Spleen (tissue), 13 donors: ENCODE measurements at places on chromosomes 2 and 18. TPM values are rescaled to one million over a fixed set of nuclear protein-coding genes. Genes with fewer than 3 reads are reported as not detected.

Gene CD8A
- total RNA-seq, result 169 TPM

- H3K4me1 ChIP-seq, result no peaks in the 10 kb centered on the region
- no peak overlapping the region for H3K27ac ChIP-seq
- no peaks in the 10 kb centered on the region for H3K27me3 ChIP-seq
- DNase-seq, result no peak
These were observed 131.3 kb downstream of the PRPF40A start for GRCh38 chr2:152585830-152586484.

Gene IL1R2
- total RNA-seq, result 517 TPM

DNA sequence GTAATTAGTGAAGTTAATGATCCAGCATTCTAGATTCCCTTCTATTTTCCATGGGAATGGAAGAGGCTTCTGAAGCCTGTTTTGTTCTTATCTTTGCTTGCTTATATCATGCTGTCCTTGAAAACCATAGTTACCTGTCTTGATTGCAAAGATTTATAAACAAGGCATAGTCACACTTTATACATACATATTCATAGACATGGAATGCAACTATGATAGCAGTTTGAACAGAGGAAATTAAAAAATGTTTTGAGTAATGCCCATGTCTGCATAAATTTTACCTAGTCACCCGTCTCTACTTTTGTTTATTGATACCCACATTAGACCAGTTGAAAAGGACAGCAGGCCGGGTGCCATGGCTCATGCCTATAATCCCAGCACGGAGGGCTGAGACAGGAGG is 289.0 kb downstream of the PTPRM start:
- no peak overlapping the region for H3K4me3 ChIP-seq
- H3K4me1 ChIP-seq, result no peaks in the 10 kb centered on the region
- no peaks in the 10 kb centered on the region for H3K36me3 ChIP-seq
- no peak for DNase-seq
- H3K27ac ChIP-seq, result no peak overlapping the region
- H3K27me3 ChIP-seq, result no peaks in the 10 kb centered on the region

- no peaks in the 10 kb centered on the region for H3K27me3 ChIP-seq
- H3K4me3 ChIP-seq, result no peak overlapping the region
- peaks cover 18% of the 10 kb centered on the region for H3K4me1 ChIP-seq
- H3K36me3 ChIP-seq, result no peaks in the 10 kb centered on the region
- peak overlapping the region; percentile 79 for H3K27ac ChIP-seq
These were observed 26.9 kb upstream of the SLC66A3 start for GRCh38 chr2:11128243-11128951.

GRCh38 chr2:62440281-62440946 is 65.6 kb downstream of the TMEM17 start:
- H3K36me3 ChIP-seq, result no peaks in the 10 kb centered on the region
- no peaks in the 10 kb centered on the region for H3K27me3 ChIP-seq
- DNase-seq, result no peak
- H3K4me3 ChIP-seq, result no peak overlapping the region
- no peak overlapping the region for H3K27ac ChIP-seq
- H3K4me1 ChIP-seq, result no peaks in the 10 kb centered on the region

DNA sequence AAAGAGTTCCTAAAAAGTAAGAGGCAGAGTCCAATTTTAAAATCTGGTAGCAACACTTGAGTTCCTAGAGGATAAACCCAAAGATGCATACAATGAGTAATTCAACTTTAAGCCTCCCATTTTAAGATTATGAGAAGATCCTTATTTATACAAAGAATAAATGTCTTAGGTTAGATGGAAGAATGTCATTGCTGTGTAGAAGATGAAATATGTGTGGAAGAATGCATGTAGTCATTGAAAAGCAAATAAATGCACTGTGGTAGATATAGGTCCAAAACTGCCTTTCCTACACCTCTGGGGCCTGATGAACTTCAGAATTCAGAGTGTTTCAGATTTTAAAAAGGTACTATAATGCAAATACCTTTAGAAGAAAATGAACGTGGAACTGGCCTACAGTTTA is 58.7 kb upstream of the LRP1B start:
- no peak for DNase-seq
- H3K4me1 ChIP-seq, result no peaks in the 10 kb centered on the region
- no peaks in the 10 kb centered on the region for H3K36me3 ChIP-seq
- H3K27me3 ChIP-seq, result no peaks in the 10 kb centered on the region

DNA sequence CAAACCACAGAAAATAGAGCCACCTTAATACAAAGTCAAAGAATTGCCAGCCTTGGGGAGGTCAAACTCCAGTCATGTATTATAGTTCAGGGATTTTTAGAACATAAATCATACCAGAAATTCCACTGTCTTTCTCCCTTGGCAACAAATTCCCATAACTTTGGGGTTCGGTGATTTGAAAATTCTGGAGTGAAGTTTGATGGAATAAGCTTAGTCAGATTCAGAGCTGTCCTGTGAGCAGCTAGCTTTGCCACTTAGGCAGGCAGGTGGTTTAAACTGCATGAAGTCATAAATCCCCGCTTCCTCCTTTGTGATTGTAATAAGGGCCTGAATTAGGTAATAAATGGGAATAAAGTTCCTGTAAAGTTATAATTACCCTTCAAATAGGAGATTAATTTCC is 457.0 kb upstream of the HNMT start:
- no peaks in the 10 kb centered on the region for H3K4me1 ChIP-seq
- no peak for DNase-seq
- no peaks in the 10 kb centered on the region for H3K27me3 ChIP-seq
- H3K36me3 ChIP-seq, result no peaks in the 10 kb centered on the region
- no peak overlapping the region for H3K27ac ChIP-seq

Gene CENPA
- total RNA-seq, result 4.4 TPM

DNA sequence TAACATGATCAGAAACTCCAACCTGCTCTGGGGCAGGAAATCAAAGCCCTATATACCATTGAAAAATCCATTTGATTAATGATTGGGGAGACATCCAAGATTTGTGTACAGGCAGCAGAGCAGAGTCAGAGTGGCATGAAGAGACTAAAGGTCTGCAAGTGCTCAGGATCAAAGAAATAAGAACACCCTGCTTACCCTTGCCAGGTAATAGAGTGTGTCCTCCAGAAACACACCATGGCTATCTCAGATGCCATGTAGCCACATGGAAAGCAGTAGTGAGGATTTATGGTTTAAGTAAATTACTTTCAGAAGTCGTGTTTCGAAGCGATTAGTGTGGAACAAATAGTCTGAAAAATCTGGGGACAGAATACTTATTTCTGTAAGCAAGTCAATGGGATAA is 592.9 kb downstream of the SUCLG1 start:
- no peak overlapping the region for H3K4me3 ChIP-seq
- no peaks in the 10 kb centered on the region for H3K27me3 ChIP-seq

GRCh38 chr2:15159751-15160177 is 401.4 kb downstream of the NBAS start:
- H3K27ac ChIP-seq, result no peak overlapping the region
- H3K27me3 ChIP-seq, result no peaks in the 10 kb centered on the region
- no peak for DNase-seq
- H3K4me1 ChIP-seq, result no peaks in the 10 kb centered on the region

DNA sequence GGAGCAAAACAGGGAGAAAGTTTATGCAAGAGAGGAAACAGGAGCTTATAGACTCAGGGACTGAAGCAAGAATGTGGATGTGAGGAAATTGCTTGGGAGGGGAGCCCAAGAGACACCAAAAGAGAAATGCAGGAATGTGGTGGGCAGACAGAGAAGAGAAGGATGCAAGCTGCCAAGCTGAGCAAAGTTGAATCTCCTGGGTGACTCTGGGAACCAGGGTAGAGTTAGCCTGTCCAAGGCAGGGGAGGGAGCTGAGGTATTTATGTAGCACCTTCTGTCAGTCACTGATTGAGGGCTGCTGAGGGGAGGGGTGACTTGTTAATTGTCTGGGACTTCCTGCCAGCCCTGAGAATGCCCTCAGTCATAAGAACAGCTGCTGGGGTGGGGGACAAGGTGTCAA is 464.3 kb downstream of the NBAS start:
- H3K4me1 ChIP-seq, result no peaks in the 10 kb centered on the region
- no peaks in the 10 kb centered on the region for H3K27me3 ChIP-seq
- no peak for DNase-seq

GRCh38 chr2:42979416-42979869 is 187.1 kb upstream of the HAAO start:
- peaks cover 12% of the 10 kb centered on the region for H3K4me1 ChIP-seq
- no peaks in the 10 kb centered on the region for H3K36me3 ChIP-seq
- peak; percentile 33 for DNase-seq
- no peaks in the 10 kb centered on the region for H3K27me3 ChIP-seq

GRCh38 chr2:221601376-221601775 is 29.3 kb upstream of the EPHA4 start:
- DNase-seq, result no peak
- no peak overlapping the region for H3K4me3 ChIP-seq
- no peaks in the 10 kb centered on the region for H3K27me3 ChIP-seq
- H3K36me3 ChIP-seq, result no peaks in the 10 kb centered on the region
- no peaks in the 10 kb centered on the region for H3K4me1 ChIP-seq

Gene FAM237A
- not detected for total RNA-seq

DNA sequence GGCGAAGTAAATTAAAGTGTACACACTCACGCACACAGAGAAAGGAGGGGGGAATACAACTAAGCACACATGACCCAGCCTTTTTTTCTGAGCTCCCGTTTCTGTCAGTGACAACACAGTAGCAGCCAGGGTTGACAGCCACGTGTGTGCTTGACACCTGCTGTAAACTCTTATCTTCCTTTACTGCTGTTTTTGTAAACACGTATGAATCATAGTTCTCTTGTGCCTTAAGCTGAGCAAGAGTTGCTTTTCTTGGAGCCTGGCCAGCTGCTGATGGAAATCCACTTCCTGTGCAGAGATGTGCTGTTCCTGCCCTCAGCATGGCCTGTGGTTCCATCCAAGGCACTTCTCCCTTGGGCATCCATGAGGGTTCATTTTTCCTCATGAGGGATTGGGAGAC is 561.9 kb downstream of the GALR1 start:
- no peaks in the 10 kb centered on the region for H3K36me3 ChIP-seq
- H3K4me1 ChIP-seq, result no peaks in the 10 kb centered on the region
- no peak overlapping the region for H3K27ac ChIP-seq
- H3K27me3 ChIP-seq, result no peaks in the 10 kb centered on the region
- DNase-seq, result no peak
- H3K4me3 ChIP-seq, result no peak overlapping the region

Gene SKOR2
- total RNA-seq, result not detected

Gene ANKRD30BL
- total RNA-seq, result not detected

Gene NTSR2
- total RNA-seq, result not detected

Gene SLC4A5
- total RNA-seq, result 2.4 TPM

Gene KRTCAP3
- 3.4 TPM for total RNA-seq

- H3K4me1 ChIP-seq, result no peaks in the 10 kb centered on the region
- no peak for DNase-seq
- H3K36me3 ChIP-seq, result no peaks in the 10 kb centered on the region
- H3K27me3 ChIP-seq, result no peaks in the 10 kb centered on the region
- no peak overlapping the region for H3K27ac ChIP-seq
- no peak overlapping the region for H3K4me3 ChIP-seq
These were observed 683.5 kb downstream of the TMEM182 start for GRCh38 chr2:103445347-103445746.

Gene MATN3
- total RNA-seq, result 0.56 TPM

Gene AUP1
- 125 TPM for total RNA-seq

GRCh38 chr2:224951723-224952481 is 90.4 kb downstream of the DOCK10 start:
- peaks cover 56% of the 10 kb centered on the region for H3K4me1 ChIP-seq
- no peaks in the 10 kb centered on the region for H3K36me3 ChIP-seq
- H3K27ac ChIP-seq, result peak overlapping the region; percentile 52
